ENCODE measurements at places on chromosomes 2 and 18.

GRCh38 chr2:221478485-221478863, 93.6 kb downstream of the EPHA4 start:
- DNase-seq: no peak

GRCh38 chr2:171367692-171368091, 66.1 kb downstream of the METTL8 start:
- DNase-seq: no peak

GRCh38 chr2:20596973-20597859, 53.7 kb downstream of the HS1BP3 start:
- DNase-seq: no peak

- DNase-seq: no peak
These were observed at the start of gene KHK for GRCh38 chr2:27086724-27087593. Gene KHK (plus strand): TSS chr2:27086772. CDS start chr2:27087260, 488 bp downstream.

- DNase-seq: no peak
These were observed 71.9 kb downstream of the ACVR2A start for GRCh38 chr2:147916723-147917122.

GRCh38 chr2:72794572-72794971, 31.3 kb downstream of the EXOC6B start:
- DNase-seq: no peak

- DNase-seq: no peak
These were observed 89.8 kb downstream of the LDLRAD4 start for GRCh38 chr18:13308369-13308768.

- DNase-seq: no peak
These were observed 54.8 kb downstream of the FAM168B start for GRCh38 chr2:131038258-131039100.

DNA sequence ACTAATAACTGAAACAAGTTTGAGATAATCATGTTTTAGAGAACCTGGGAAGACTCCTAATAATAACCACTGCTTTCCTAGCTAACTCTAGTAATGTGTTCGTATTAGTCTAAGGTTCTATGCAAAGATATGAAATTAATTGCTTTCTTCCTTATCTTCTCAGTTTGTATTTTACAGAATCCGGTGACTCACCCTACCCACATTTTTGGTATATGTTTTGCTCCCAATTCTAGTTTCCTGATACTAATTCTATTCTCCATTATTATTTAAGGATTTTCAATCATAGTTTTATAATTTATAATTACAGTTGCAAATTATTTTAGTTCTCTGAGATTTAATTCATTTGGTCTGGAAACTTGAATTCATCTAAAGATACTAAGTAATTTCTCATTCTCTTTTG, 394.6 kb upstream of the SETBP1 start:
- no peak for DNase-seq

- DNase-seq: no peak
These were observed 122.8 kb downstream of the RAPGEF4 start for GRCh38 chr2:172858473-172858745.
